Activated CD4-positive, alpha-beta T cell treated with anti-CD3 and anti-CD28 coated beads, Interleukin-2, amount 10 ng/mL, durations not matched to agents 7 days and 5 days (primary cell): ENCODE measurements at places on chromosomes 11 and 22.

DNA sequence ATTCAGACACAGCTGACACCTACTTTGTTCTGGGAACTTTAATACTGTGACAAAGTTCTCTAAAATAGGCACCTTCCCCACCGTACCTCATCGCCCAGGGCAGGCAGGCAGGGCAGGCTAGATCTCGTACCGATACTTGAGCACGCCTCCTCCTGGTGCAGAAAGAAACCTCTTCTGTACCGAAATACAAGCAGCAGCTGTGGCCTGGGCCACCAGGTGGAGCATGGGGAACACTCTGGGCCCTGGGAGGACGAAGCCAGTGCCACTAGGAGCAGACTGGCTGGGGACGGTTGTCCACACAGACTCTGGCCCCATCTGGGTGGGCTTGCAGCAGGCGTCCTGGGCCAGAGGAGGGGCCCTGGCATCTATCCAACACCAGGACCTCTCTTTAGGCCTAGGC is 12.8 kb downstream of the PMM1 start:
- DNase-seq, result peak; percentile 56

DNA sequence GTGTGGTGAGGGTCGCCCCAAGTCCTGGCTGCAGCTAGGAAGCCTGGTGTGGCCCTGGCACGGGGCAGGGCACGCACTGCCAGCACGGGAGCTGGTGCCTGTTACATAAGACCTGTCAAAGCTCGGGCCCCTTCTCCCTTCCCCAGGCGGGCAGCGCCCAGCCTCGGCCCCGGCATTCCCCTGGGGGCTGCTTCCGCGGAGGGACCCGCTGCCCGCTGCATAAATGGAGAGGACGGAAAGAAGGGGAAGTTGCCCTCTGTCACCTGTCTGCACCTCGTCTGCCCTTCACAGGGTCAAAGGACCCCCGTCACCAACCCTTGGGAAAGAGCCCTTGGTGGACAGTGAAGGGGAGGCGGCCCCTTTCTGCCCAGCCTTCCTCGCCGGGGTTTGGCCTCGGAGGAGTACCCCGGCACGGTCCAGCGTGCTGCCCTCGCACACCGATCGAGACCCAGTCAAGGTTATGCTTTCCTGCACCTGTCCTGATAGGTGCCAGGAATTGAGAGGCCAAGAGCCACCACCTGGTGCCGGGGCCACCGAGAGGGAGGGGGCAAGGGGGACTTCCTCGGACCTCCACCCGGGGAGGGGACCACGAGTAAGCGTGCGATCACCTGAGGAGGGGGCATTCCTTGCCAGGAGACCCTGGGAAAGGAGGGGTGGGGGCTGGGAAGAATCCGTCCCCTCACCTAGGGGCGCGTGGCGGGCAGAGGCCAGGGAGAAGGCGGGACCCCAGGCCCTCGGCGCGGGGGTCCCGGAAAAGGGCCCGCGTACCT is 16.8 kb upstream of the MFRP start:
- DNase-seq, result no peak

- no peak for DNase-seq
Observed at GRCh38 chr11:79049741-79050179, 391.1 kb downstream of the TENM4 start.

- DNase-seq, result no peak
Observed at GRCh38 chr11:12765428-12765827, 91.2 kb downstream of the TEAD1 start.

DNA sequence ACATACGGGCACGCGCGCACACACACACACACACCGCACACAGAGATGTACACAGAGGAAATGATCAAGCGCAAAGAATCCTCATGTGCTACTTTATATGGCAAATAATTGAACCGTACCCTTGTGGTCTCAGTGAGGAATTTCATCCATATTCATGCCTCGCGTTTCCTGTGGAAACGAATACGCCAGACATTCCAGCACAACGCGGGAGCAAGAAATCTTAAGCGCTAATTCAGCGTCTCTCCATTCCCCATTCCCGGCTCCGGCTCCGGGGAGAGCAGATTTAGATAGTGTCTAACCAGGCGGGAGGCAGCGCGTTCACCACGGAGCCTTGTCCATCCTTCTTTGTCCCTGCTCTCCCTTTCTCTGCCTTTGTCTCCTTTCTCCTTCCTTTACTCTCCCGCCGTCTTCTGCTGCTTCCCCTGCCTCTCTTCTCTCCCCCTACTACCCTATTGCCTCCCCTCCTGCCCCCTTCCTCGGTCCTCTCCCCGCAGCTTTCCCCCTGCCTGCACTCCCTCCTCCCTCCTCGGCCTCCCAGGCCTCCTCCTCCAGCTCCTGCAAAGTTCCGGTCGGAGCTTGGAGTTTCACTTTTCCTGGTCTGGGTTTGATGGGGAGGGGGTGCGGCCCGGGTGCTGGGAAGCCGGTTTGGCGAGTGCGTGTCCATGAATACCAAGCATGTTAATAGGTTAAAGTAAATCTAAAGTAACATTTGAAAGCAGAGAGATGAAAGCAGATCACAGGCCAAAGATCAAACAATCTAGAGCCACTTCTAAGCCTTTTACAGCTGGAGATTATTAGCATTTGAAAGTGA is 579.3 kb downstream of the BUD13 start:
- no peak for DNase-seq

- DNase-seq, result no peak
Observed at GRCh38 chr11:40602866-40603552, 856.4 kb downstream of the LRRC4C start.

DNA sequence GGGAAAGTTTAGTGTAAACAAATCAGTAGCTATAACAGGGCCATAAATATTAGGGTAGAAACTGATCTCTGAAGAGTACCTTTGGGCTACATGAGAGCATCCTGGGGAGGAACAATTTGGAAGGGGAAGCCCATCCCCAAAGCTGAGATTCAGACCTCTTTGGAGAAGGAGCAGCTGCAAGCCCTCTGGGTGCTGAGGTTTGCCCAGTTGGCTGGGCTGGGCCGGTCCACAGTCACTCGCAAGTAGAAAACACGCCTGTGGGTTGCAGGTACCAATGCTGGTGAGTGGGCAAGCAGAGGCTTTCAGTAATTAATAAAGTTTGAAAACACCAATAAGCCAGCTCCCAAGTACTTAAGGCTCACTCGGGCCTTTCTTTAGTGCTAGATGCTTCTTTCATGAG is 124.5 kb downstream of the ARHGAP8 start:
- DNase-seq, result no peak

- peak; percentile 76 for DNase-seq
Observed at GRCh38 chr11:3091846-3092602, 34.8 kb upstream of the CARS1 start.

GRCh38 chr11:112871909-112872500 is 89.2 kb upstream of the NCAM1 start:
- DNase-seq, result no peak
